ENCODE measurements at places on chromosomes 6 and 20.

- DNase-seq, result no peak
Measured at GRCh38 chr20:18188434-18188833, 50.8 kb downstream of the KAT14 start.

- no peak for DNase-seq
Measured at GRCh38 chr6:33279971-33280511, 3.1 kb downstream of the B3GALT4 start.

GRCh38 chr6:18823782-18824386, 436.7 kb downstream of the RNF144B start:
- DNase-seq, result no peak

DNA sequence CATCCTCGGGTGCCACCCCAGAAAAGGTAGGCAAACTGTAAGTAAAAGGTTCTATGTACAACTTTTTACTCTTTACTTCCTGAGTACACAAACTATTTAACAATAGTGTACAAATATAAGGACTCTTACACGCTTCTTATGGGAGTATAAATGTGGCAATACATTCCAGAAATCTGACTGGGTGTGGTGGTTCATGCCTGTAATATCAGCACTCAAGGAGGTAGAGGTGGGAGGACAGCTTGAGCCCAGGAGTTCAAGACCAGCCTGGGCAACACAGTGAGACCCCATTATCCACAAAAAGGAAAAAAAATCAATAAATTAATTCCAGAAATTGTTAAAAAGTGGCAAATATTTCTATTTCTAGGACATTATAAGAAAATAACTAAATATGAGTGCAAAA, 48.9 kb downstream of the PIGU start:
- no peak for DNase-seq

DNA sequence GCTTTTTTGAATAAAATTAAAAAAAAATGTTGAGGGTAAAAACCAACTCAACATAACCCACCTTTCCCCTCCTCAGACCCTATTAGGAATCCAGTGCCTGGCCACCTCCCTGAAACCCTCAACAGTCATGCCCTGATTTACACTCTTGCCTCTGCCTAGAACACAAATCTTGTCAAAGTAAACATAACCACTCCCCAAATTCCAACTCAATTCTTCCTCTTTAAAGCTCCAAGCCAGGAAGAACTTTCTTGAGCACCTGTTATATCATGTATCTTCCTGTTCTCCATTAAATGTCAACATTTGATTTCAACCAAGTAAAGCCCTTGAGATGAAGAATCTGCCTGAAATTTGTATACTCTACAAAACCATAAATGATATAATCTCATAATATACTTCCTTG, 198.0 kb upstream of the SHLD1 start:
- DNase-seq, result no peak

DNA sequence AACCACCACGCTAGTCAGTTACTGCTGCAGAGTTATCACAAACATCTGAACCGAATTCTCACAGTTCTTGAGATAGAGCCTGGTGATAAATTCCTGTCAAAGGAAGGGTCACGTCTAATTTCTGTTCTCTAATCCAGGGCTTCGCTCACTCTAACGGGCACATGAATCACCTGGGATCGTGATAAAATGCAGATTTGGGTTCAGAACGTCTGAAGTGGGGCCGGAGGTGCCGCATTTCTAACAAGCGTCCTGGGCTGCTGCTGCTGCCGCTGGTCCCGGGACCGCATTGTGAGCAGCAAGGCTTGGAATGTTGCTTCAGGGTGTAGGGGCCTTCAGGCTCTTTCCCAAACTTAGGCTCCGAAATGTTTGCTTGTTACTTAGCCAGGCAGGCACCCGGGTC, 264.1 kb downstream of the CDC5L start:
- no peak for DNase-seq
